Inflammatory macrophage (primary cell): ENCODE measurements at places on chromosomes 6 and 20.

DNA sequence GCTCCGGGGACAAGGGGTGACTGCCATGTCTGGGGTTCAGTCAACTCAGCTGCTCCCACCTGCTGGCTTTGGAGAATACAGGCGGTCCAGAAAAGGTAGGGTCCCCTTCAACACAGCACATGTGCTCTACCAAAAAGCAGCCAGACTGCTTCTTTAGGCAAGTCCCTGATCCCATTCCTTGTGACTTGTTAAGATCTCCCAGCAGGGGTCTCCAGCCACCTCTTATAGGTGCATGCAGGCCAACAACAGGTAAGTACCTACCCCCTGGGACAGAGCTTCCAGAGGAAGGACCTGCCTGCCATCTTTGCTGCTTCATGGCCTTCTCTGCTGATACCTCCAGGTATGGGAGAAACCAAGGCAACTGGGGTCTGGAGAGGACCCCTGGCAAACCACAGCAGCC is 106.5 kb downstream of the HACE1 start:
- DNase-seq: no peak

- DNase-seq: peak; percentile 53
Observed at GRCh38 chr20:32902456-32903420, 44.0 kb downstream of the EFCAB8 start.

GRCh38 chr6:159701413-159701999 is 8.5 kb upstream of the SOD2 start:
- DNase-seq: peak; percentile 75

DNA sequence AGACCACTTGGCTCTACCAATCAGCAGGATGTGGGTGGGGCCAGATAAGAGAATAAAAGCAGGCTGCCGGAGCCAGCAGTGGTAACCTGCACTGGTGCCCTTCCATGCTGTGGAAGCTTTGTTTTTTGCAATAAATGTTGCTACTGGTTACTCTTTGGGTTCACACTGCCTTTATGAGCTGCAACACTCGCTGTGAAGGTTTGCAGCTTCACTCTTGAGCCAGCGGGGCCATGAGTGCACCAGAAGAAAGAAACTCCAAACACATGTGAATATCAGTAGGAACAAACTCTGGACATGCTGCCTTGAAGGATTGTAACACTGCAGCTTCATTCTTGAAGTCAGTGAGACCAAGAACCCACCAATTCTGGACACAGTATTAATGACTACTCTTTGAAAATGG is 89.9 kb upstream of the MBOAT1 start:
- DNase-seq: no peak

GRCh38 chr6:167550941-167551627 is 226.2 kb downstream of the TTLL2 start:
- no peak for DNase-seq

- no peak for DNase-seq
Observed at GRCh38 chr6:44800171-44800783, 412.8 kb downstream of the CDC5L start.

GRCh38 chr20:1994627-1995026 is 769 bp upstream of the PDYN start:
- no peak for DNase-seq

DNA sequence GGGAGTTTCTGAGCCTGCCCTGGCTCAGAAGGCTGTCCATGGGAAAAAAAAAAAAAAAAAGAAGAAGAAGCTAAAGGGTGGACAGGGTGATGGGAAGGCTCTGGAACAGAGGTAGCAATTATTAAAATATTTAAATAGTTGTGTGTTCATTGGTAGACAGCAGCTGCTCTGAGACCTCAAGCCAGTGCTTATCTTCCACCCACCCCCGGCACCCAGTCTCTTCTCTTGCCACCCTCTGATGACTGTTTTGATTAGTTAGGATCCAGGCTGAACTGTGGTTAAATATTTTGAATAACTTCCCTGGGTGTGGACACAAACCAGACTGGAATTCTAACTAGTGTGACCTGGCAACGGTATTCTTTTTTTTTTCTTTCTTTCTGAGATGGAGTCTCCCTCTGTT is 16.9 kb upstream of the SRSF3 start:
- DNase-seq: no peak

DNA sequence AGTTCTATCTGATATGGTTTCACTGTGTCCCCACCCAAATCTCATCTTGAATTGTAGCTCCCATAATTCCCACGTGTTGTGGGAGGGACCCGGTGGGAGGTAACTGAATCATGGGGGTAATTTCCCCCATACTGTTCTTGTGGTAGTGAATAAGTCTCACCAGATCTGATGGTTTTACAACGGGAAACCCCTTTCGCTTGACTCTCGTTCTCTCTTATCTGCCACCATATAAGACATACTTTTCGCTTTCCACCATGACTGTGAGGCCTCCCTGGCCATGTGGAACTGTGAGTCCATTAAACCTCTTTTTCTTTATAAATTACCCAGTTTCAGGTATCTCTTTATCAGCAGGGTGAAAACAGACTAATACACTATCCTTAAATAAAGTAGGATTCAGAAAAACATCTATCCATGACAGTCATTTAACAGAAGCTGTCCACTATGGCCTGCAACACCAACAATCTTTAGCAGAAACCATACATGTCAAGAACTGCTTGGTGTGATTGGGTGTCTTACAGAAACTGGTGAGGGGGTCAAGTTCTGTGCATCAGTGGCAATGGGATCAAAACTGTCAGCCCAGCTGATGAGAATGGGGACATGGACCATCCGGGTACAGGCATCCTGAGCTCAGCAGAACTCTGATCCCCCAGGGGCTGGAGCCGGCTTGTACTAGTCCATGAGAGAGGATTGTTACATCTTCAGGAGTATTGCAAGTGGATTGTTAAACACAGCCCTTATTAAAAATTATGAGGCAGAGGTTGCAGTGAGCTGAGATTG is 59.2 kb downstream of the SCML4 start:
- no peak for DNase-seq
